ENCODE measurements at places on chromosomes 13 and 19. TPM values are rescaled to one million over a fixed set of nuclear protein-coding genes. Genes with fewer than 3 reads are reported as not detected.

The CCDC9 gene
- total RNA-seq, result 3.2 TPM

The TLE6 gene
- 0.84 TPM for total RNA-seq

The GRIN2D gene
- total RNA-seq, result 0.60 TPM

The NFIX gene
- 19.6 TPM for total RNA-seq

DNA sequence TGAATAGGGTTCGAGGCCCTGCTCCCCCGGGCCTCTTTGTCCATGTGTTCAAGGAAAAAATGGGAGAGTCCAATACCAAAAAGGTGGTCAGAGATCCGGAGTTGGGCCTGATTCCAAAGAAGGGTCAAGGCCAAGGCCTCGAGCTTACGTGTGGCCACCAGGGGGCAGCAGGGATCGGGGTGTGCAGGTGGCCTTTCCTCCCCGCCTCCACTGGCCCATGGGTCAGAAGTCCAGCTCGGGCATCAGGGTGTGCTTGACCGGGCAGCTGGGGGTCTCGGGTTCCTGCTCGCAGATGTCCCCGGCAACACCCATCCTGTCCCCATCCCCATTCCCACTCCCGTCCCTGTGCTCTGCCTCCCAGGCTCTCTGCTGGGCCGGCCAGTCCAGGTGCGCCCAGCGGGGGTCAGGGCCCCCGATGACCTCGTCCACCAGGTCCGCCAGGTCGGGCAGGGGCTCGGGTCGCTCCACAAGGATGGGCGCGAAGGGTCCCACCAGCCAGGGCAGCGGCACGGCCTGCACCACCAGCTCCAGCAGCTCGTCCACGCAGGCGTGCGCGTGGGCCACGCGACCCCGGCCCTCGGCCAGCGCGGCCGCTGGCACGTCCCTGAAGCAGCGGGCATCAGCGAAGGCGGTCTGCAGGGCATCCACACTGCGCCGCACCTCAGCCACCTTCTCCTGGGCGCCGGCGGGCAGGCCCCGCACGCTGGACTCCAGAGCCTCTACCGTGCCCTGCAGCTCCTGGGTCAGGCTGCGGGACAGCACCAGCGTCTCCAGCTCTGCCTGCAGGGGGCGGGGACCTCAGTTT lies 5.2 kb upstream of the PLIN4 start:
- DNase-seq, result peak; percentile 31

GRCh38 chr13:67856955-67857354 lies 626.8 kb upstream of the PCDH9 start:
- no peak for DNase-seq

DNA sequence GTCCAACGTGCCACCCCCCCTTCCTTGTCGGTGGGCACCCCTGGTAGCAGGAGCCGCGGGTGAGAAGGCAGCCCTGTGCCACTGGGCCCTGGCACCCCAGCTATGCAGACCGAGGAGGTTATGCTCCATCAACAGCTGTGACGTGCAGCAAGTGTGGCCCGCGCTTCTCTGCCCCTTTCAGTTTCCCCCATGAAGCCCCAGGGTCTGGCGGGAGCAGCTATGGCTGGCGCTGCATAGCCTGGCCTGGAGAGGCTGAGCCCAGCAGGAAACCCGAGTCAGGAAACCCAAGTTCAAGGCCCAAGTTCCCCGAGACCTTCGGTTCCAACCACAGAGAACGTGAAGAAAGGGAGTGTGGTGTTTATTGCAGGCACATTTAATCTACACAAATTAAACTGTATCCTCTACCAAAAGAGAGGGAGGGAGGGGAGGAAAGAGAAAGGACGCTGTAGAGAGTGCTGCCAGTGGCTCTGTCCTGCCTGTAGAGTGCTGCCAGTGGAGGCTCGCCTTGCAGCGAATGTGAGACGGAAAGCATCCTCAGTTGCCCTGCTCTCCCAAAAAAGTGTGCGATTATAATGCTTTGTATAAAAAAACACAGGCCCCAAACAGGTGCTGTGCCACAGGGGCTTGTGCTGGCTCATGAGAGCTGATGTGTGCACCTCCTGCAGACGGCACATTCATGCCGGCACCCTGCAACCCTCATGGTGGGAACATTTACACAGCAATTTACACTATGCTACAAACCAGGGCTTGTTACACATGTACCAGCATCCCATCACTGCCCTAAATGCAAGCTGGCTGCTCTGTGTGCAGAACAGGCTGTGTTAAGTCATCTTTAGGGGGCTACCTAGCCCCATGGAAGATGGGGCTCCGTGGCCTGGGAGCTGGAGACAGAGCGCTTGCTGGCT lies 16.3 kb downstream of the POP4 start:
- peak; percentile 38 for DNase-seq

Measured in RPMI7951 (cell line).